SK-N-SH treated with all-trans-retinoic acid at 6 μM for 48 hours (cell line): ENCODE measurements at places on chromosomes 12 and 14.
A peak's percentile ranks its signal among the peaks of the same experiment; 100 is the strongest.

DNA sequence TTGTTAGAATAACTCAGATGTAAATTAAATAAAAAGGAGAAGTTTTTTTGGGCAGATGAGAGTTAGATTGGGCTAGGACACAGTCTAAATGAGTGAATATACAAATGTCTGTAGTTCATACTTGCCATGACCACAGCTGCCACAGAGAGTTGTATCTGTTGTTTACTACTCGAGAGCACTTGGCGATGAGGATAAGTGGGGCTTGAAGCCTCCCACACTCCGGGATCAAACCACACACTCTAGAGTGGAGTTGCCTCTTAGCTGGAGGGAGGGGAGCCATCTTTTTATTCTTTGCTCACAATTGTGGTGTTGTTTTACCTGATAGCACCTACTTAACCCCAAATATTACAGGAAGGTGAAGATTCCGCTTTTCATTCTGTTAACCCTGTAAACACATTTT lies 27.5 kb downstream of the BEST3 start:
- no peak for ATAC-seq

DNA sequence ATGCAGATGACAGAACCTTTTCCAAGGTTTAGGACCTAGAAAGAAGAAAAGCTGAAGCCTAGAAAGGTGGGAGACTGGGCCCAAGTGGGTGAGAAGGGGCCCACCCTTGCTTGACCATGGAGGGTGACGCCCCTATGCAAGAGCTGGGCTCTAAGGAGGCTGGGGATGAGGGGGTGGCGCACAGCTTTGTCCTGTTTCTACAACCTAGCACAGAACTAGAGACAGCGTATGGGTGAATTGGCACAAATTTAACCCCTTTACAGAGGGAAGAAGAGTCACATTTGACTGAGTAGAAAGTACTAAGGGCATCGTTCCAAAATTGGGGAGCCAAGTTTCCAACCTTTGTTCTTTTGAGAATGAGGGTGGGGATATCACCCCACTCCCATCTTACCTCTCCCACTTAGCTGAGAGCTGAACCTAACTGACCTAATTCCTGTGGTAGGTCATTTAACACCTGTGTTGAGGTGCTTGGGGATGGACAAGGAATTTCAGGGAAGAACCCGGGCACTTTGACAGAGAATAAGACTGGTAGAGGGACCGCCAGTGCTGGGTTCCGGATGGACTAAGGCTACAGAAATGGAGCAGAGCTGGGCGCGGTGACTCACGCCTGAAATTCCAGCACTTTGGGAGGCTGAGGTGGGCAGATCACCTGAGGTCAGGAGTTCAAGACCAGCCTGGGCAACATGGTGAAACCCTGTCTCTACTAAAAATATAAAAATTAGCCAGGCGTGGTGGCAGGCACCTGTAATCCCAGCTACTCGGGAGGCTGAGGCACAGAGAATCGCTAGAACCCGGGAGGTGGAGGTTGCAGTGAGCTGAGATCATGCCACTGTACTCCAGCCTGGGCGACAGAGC lies 5.2 kb downstream of the NFKBIA start:
- no peak; the same call in 2 of the 3 replicates for ATAC-seq

GRCh38 chr14:75523771-75524171 lies 1.5 kb downstream of the BATF start:
- no peak for ATAC-seq

GRCh38 chr14:85566603-85567002 lies 36.7 kb downstream of the FLRT2 start:
- ATAC-seq: peak; percentile 82

DNA sequence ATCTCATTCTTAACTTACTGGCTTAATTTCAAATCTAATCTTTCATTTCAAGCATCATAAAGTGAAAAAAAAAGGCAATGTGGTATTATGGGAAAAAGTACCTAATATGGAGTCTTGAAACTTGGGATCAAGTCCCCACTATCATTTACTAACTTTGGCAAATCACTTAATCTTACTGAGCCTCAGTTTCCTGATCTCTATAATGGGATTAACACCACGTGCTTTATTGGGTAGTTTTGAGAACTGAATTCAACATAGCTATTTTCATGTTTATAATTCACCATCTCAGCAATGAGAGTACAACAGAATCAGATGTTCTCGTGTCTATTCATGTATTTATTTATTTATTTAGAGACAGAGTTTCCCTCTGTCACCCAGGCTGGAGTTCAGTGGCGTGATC lies 78.3 kb downstream of the NTN4 start:
- no peak for ATAC-seq
